ENCODE measurements at places on chromosomes 12 and 14.

DNA sequence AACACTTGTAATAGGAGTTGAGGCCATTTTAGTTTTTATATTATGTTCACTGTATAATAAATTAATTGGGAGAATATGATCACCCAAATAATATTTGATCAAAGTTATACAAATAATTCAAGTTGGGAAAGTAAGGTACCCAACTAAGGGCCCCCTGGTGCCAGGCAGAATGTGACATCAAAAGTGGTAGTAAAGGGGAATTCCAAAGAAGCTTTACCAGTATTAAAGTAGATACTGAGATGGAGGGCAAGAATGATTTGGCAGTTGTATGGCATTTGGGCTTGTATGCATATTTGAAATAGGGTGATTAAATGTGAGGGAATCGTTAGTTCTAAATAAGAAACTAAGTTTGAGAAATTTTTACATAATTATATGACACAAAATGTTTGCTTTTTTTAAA lies 17.7 kb downstream of the GXYLT1 start:
- no peak for DNase-seq

DNA sequence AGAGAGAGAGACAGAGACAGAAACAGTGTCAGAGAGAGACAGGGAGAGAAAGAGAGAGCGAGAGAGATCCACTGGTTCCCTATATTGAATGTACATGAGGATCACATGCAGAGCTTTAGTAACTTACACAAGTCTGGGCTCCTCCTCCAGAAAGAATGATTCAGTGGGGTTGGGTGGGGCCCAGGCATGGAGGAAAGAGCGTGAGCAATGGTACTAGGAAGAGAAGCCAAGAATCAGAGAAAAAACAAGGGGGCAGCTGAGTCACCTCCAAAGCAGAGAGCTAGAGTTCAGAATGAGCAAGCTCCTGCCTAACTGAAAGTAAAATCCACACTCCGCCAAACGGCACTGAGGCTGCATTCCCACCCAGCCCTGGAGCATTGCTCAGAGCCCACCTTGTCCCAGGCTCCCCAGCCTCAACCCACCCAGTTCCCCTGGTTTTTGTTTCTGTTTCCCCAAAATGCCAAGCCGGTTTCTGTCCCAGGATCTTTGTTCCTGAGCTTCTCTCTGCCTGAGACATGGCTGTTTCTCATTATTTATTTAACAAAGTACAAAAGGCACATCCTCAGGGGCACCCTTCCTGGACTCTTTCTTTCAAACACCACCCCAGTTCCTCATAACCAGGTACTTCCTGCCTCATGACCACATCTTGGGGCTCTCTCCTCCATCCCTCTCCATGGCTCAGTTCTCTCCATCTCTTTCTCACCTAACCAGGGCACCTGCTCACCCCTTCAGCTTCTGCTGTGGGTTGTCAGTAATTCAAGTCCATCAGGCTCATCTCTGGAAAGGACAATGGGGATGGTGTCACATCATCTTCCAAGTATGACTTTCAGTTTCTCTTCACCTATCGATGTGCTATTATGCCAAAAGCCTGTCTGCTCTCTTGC lies 670.3 kb upstream of the TBX3 start:
- DNase-seq, result no peak

- no peak for DNase-seq
Measured at GRCh38 chr12:64582114-64582513, 28.2 kb upstream of the RASSF3 start.

GRCh38 chr12:61546296-61546695 lies 713.9 kb upstream of the USP15 start:
- DNase-seq, result no peak

- no peak for DNase-seq
Measured at GRCh38 chr12:75603475-75603874, 92.1 kb upstream of the KRR1 start.

DNA sequence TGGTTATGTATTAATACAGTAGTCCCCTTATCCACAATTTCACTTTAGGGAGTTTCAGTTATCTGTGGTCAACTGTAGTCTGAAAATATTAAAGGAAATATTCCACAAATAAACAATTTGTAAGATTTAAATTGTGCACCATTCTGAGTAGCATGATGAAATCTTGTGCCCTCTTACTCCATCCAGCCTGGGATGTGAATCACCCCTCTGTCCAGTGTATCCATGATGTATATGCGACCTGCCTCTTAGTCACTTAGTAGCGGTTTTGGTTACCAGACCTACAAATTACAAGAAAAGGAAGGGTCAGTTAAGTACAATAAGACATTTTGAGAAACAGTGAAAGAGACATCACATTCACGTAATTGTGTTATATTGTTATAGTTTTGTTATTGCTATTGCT lies 39.9 kb upstream of the MDGA2 start:
- DNase-seq, result no peak

GRCh38 chr14:90523961-90524875 lies 127.4 kb downstream of the CALM1 start:
- DNase-seq, result no peak

DNA sequence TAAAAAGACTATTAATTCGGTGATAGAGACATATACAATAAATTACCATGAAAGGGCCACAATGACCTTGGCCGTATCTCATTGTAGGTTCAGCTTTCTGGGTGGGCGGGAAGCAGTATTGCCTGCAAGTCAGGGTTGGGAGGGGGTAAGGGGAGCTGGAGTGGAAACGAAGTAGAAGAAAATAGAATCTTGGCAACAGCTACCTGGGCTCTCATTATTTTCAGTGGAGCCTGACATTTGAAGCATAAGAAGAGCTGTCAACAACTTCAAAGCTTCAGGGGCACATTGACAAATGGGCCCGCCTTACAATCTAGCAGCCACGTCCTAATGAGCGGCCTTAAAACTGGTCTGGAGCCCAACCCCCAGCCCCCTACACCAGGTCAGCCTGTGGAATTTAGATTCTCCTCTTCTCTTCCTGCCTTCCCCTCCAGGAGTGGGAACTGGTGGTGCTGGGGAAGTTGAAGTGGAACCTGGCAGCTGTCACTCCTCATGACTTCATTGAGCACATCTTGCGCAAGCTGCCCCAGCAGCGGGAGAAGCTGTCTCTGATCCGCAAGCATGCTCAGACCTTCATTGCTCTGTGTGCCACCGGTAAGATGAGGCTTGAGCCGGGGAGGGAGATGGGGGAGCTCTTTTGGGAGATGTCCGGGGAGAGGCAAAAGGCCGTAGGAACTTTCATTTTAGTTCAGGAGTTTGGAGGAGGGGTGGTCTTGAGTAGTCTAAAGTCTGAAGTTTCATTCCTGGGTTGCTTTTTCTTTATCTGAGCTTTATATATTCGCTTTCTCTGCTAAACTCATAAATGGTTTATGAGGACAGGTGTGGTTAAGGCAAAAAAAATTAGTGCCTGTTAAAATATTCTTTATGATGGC lies 5.0 kb downstream of the CCND2 start:
- DNase-seq, result no peak

GRCh38 chr12:40827683-40828592 lies 135.7 kb downstream of the CNTN1 start:
- no peak for DNase-seq

GRCh38 chr12:58176296-58176869 lies 235.0 kb downstream of the ATP23 start:
- DNase-seq, result no peak

- DNase-seq, result no peak
Measured at GRCh38 chr12:119176267-119177055, 2.3 kb upstream of the HSPB8 start.

DNA sequence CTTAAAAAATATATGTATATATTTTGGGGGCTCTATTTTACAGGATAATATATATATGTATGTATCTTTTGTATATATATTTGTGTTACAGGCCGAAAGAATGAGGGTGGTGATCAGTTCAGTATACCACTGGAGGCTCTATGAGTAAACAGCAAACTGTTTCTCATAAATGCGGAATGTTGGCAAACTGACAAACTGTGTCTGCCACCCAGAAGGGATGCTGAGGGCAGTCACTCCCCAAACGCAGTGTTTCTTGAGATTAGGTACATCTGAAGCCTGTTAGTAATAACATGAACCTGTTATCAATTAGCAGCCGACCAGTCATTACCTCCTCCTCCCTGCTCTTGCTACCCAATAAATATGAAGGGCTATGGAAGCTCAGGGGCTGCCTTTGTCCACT lies 20.8 kb downstream of the TNFAIP2 start:
- no peak for DNase-seq

GRCh38 chr12:69179786-69180185 lies 59.6 kb upstream of the CPSF6 start:
- DNase-seq, result no peak

- DNase-seq, result no peak
Measured at GRCh38 chr12:127393896-127394295, 873.1 kb upstream of the TMEM132C start.

GRCh38 chr12:108324351-108325017 lies 14.6 kb downstream of the CMKLR1 start:
- no peak for DNase-seq

- DNase-seq, result no peak
Measured at GRCh38 chr12:71183018-71183417, 25.2 kb upstream of the TSPAN8 start.

- no peak for DNase-seq
Measured at GRCh38 chr14:61659582-61659981, 35.7 kb upstream of the HIF1A start.

DNA sequence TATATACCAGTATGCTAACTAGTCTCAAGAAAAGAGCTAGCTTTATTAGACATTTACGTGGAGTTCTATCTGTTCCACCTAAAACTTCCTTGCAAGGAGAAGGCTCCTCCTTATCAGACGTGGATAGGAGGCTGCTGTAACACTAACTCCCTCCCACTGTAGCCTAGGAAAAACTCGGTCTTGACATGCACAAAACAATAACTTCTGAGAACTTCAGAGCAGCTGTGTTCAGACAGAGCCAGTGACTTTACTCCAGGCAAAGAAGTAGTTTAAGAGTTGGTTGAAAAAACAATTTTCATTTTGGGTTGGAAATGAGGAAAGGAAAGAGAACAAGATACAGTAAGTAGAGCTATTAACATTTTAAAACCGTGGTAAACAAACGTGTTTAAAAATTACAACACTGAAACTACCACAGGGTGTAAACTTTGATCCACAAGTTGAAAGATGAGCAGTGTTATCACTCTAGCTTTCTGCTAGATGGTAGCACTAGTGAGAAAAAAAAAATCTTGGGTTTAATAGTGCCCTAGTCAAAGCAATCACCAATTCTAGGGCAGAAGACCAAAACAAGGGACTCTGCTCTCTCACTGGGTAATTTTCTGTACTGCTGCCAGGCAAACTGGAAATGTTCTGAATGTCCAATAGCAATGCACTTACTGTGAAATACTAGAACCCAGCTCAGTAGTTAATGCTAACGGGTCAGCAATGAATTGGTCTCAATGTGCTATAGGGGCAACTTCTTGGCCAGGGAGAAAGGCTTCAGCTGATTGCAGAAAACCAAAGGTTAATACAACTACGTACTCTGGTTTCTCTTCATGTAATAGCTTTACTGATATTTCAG lies 2.4 kb downstream of the ATF7 start:
- DNase-seq, result no peak

DNA sequence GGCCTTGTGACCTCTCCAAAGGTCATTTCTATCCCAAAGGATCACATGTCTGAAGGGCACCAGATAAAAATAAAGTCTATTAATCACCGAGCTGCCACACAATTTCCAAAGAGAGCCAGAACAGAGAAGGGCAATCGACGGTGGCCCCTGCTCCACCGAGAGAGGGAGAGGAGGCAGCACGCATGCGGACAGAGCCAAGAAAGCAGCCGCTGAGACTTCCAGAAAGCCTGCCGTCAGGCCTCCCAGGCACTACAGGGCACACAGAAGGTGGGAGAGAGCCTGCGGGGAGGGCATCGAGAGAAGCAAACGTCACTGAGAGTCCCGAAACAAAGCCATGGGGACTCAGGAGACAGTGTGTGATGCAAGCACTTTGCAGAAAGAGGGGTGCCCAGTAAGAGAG lies 182.0 kb downstream of the DPF3 start:
- DNase-seq, result no peak

GRCh38 chr14:38578278-38578681 lies 322.4 kb upstream of the CLEC14A start:
- no peak for DNase-seq

GRCh38 chr14:32726516-32726915 lies 212.2 kb upstream of the NPAS3 start:
- DNase-seq, result no peak

DNA sequence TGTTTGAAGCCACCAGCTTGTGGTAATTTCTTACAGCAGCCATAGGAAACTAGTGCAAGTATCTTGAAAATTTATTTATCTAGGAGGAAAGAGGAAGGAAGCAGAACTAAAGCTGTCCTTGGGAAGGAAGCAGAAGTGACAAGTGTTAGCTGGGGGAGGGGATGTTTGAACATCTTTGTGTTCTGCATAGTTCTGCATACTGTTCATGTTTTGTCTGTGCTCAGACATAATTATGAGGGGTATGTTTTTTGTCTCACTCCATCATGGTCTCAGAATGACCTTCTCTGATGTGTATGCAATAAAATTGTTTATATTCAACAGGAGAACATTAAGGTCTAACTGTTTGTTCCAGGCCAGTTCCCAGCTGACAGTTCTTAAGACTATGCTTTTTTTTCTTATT lies 606.5 kb downstream of the GALC start:
- no peak for DNase-seq

DNA sequence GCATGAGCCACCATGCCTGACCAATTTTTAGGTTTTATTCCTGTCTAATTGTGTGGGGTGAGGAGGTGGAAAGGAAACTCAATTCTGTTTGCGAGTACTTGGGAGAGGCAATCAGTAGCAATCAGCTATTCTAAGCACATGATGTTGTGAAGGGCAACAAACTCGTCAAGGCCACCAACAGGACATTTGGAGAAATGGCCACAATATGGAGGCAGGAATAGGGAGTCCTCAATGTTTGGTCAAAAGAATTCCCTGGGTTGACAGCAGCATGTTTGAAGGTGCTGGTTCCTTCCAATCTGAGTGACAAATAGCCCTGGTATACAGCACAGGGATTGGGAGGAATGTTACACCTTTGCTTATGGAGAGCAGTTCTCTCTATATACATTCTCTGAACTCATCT lies 32.7 kb upstream of the USP44 start:
- no peak for DNase-seq

DNA sequence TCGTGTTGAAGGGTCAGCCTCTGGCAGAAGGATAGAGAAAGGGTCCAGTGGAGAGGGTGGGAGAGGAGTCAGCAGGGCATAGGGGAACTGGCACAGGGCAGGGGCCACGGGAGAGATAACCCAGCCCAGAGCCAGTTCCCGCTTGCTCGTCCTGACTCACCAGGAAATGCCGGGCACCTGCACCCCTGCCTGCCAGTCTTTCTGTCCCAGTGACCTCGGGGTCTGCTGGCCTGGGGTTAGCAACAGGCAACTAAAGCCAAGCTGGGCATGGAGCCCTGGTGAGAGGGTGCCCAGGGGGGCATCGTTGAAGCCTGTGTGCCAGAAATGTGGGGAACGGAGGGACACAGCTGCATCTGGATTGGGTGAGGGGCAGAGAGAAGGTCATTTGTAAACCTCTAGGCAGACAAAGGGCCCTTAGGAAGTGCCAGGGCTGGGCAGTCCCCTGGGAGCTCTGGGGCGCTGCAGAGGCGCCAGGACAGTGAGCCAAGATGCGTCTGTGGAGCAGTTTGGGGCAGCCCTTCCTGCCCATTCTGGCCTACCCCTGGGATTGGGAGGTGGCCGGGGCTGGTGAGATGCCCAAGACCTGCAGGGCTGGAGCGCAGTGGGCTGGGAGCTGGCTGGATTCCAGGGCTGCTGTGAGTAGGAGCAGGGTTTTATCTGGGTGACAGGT lies 5.5 kb downstream of the TNFAIP2 start:
- no peak for DNase-seq

Data from stimulated activated CD4-positive, alpha-beta T cell treated with anti-CD3 and anti-CD28 coated beads, Interleukin-4, amount 100 ng/mL, for 1 hour (primary cell).